ENCODE measurements at places on chromosomes 7 and 10. TPM values are rescaled to one million over a fixed set of nuclear protein-coding genes. Genes with fewer than 3 reads are reported as not detected.

GRCh38 chr10:112059220-112059619, 124.3 kb downstream of the GPAM start:
- no peak for DNase-seq

DNA sequence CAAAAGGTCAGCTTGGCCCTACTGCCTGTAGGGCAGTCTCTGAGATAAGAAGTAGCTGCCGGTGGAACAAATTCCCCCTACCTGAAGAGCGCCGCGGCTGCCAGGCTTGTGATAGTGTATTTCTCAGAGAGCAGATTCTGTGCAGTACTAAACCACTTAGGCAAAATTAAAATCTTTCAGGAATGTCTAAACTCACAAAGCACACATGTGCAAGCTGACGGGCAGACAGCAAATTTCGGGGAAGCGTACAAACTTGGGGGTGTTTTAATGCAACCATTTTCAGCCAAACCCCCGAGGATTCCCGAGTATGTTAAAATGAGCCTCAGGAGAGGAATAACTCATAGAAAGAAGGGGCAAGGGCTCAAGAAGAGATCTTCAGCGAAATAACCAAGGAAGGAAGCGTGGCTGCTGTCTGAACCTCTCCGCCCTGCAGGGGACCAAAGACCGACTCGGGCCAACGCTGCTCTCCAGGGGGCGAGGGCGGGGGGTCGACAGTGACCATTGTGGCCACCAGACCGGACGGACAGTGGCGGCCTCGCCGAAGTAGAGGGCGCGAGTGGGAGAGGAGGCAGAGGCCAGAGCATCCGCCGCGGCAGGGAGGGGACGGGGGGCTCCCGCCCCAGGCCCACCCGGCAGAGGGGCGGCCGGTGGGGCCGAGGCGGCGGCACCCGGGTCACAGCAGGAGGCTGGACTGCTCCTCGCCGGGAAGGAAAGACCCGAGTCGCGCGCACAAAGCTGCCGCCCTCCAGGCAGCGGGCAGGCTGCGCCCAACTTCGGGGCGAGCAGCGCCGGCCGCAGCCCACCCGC, 819 bp downstream of the HYCC1 start:
- DNase-seq, result peak; percentile 33

GRCh38 chr10:78229489-78229888, 195.8 kb downstream of the RPS24 start:
- DNase-seq, result no peak

Gene SMKR1
- total RNA-seq, result 0.84 TPM

DNA sequence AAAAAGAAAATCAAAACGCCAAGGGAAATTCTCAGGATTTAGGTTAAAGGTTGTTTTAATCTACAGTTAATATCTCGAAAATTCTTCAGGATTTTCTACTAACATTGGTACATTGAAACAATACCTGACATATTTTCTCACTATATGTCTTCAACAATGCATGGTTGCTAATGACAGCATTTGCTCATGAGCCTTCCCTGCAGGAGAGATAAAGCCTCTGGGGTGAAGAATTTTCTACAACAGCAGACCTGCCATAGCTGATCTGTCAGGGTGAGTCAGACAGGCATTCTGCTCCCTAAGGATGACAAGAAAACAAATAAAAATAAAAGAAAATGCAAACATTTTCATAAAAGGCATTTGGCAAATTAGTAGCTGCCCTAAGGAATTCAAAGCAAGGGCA, 11.7 kb upstream of the GPR37 start:
- no peak for DNase-seq

Gene ATP5F1C
- total RNA-seq, result 718 TPM

- no peak for DNase-seq
These were observed 1.1 kb upstream of the ZNF467 start for GRCh38 chr7:149774237-149775175.

Gene BMI1
- 116 TPM for total RNA-seq

GRCh38 chr7:20785157-20786048, 1.3 kb downstream of the SP8 start:
- DNase-seq, result no peak

GRCh38 chr7:102978284-102978683, 65.5 kb downstream of the LRRC17 start:
- DNase-seq, result peak; percentile 91

Gene BLOC1S2
- total RNA-seq, result 113 TPM

DNA sequence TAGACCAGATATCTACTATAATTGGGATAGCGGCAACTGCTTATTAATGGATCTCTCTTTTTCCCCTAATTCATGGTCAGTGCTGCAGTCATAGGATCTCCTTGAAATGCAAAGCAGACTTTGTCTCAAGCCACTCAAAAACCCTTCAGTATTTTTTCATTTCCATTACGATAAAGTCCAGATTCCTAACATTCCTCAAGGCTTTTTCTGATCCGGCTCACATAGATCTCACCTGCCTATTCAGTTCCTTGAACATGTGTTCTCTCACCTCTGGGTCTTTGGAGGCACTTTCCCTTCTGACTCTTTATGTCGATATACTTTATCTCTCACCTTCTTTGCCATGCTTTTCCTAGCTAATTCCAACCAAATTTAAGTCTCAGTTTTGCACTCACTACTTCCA, 25.7 kb upstream of the WASL start:
- DNase-seq, result no peak

GRCh38 chr7:142331941-142332340, 74.1 kb upstream of the PRSS58 start:
- DNase-seq, result no peak

Gene OPN4
- not detected for total RNA-seq

DNA sequence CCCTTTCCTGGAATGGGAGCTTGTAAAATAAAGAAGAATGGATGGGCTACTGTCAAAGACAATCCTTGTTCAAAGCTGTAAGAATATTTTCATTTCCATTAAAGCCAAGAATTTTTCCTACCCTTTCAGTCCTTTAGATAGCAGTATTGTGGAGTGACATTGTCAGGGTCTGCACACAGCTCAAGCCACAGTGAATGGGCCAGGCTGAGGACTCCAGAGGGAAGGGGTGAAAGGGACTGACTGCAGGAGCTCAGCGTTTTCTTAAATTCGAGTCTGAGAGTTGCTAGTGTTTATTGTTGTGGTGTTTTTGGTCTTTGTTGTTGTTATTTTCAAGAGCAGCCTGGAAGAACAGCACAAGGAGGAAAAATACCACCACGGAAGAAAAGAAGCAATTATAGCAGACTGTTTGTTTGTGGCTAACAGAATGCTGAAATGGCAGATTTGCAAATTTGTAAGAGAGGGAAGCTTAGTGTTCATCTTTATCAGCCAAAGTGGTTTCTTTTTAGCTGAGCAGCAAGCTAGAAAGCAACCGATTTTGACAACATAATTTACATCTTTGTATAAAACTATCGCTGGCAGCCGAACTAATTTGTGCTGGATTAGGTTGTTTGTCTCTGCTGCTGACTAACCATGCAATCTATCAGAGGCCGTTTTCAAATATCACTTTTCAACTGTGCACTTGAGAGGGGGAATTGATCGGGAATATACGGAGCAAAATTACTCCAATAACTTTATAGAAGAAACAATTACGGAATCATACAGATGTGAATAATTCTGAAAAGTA, 192.1 kb downstream of the LRMDA start:
- no peak for DNase-seq

DNA sequence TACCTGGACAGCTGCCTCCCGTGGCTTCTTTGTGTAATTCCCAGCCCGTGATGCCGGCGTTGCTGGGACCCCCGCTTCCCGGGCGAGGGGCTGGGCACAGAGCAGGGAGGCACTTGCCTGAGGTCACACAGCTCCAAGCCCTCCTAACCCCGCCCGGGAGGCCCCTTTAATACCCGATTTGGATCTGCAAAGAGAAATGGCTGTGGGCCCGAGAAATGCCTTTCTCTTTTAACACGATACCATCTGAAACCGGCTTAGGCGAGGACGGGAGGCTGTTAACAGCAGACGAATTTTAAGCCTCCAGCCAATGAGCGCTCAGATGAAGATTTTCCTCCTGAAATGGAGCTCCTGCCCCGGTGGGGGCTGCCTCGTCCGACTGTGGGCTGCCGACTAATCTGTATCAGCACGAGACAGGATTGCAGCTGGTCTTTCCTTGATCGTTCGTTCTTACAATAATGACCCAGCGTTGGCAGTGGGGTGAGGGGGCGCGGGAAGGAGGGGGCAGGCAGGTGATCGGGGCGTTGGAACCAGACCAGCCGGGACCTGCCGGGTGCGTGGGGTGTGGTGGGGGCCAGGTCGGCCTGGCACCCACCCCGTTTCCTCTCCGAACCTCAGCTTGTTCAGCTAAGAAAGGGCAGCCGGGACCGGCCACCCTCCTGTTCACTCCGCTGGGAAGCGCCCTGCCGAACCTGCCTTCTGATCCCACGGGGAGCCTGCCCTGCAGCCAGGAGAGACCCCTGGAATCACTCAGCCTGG, 36.2 kb upstream of the FOXL3 start:
- DNase-seq, result no peak

Gene GPER1
- 7.3 TPM for total RNA-seq

Gene VPS37D
- total RNA-seq, result 6.6 TPM

Gene GNAT3
- not detected for total RNA-seq

DNA sequence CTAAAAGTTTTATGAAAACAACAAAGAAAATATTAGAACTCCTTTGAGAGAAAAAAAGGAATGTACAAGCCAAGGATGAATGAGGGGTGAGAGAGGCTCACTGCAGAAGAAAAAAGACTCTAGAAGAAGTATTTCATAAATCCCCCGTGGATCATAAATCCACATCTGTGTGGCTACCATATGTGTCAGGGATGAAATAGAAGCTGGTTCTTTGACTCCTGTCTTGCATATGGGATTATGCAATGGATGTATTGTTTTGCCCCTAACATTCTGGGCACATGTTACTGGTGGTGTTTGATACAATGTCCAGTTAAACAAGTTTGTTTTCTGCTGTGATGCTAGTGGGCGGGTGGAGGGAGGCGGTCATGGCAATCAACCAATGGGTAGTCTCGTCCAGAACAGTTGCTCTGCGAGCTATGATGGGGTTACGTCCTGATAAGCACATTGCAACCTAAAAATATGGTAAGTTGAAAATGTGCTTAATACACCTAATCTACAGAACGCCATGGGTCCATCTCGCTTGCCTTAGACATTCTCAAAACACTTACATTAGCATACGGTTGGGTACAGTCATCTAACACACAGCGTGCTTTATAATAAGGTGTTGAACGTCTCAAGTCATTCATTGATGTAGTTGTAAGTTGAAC, 34.1 kb upstream of the PITRM1 start:
- DNase-seq, result no peak

GRCh38 chr10:124569623-124570470, 108.2 kb downstream of the LHPP start:
- no peak for DNase-seq

GRCh38 chr7:106060394-106060920, 51.7 kb downstream of the SYPL1 start:
- DNase-seq, result no peak

Gene CTBP2
- total RNA-seq, result 35.5 TPM

Gene PLEKHS1
- total RNA-seq, result not detected

Gene NANOS1
- 1.3 TPM for total RNA-seq

DNA sequence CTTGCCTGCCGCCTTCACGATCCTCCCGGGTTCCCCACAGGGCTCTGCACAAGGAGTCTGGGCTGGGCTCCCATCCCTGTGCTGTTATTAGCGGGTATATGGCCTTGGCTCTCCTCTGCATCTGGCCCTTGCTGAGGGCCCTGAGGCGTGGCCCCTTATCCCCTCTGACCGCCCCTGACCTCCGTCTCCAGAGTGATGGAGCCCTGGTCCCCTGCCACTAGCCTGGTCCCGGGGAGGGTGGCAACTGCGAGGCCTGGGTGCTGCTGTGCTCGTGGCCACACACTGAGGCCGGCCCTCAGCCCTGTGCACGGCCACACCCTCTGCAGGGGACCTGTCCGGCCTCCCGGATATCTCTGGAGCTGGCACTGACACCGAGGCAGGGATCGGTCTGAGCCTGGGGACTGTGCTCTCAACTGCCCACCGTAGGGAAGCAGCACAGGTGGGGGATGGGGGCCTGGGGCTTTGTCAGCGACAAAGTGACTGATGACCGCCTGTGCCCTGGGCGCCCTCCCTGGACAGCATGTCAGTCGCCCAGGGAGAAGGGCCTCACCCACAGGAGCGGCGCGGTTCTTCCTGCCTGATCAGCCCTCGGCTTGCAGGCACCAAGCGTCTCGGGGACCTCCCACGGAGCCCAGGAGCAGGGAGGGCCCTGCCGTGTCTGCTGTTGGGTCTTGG, 72.4 kb downstream of the NKX6-2 start:
- DNase-seq, result no peak

- peak; percentile 20 for DNase-seq
These were observed 595.9 kb downstream of the KCNMA1 start for GRCh38 chr10:77041636-77042258.

DNA sequence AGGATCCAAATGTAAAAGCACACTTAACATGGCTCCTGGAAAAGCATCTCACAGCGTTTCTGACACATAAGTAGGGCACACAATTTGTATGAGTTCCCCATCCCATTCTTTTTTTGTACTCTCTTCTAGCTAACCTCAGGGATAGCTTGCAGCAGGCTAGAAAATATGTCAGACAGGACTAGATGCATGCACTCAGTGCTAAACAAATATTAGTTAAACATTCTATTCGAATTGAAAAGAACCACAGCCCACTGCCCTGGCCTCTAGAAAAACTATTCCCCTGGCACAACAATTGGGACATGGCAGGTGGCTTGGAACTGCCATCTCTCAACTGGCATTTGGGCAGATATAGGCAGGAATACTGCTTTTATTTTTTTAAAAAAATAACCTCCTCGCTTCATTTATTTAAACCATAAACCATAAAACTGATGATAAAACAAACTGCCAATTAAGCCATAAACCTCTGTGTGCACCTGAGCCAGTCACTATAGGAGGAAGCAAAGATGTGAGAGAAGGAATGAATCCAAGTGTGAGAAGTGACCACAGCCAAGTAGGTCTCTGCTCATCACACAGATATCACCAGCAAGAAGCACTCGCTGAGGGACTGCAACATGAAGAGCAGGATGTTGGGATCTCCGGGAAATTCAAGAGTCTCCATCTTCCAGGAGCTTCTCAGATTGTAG, 394.1 kb downstream of the NEBL start:
- DNase-seq, result no peak

DNA sequence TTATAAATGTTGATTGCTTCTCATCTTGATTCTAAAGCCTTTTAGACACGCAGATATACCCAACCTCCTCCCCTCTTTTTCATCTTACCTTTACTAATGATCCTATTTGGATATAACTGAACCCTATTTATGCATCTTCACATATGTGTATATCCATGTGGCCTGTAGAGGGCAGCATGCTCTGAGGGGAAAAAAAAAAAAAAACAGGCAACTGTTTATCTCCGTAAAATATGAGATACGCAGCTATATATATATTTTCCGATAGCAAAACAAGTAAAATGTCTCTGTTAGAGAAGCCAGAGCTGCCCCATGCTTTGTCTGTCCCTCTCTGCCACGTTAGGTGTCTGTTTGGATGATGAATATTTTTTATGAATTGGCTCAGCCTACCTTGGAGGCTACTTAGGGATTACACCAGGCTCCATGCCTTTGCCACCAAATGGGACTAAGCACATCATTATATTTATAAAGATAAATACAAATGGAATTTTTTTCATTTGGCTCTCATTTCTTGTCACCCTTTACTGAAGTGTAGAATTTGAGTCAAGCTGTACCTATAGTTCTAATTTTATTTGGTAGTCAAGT, 174.8 kb upstream of the FZD1 start:
- peak; percentile 16 for DNase-seq

- DNase-seq, result peak; percentile 28
These were observed 119.5 kb upstream of the PRSS1 start for GRCh38 chr7:142629588-142630260.

Gene C7orf57
- total RNA-seq, result 0.62 TPM

Gene SFTPA1
- not detected for total RNA-seq

GRCh38 chr10:132264306-132264950, 43.3 kb downstream of the STK32C start:
- DNase-seq, result no peak

All from A172 (cell line).